ENCODE measurements at places on chromosomes 11 and 22.

- no peak for DNase-seq
These were observed 611.7 kb upstream of the CNTN5 start for GRCh38 chr11:98409069-98409468.

- no peak for DNase-seq
These were observed 30.0 kb upstream of the MUC5AC start for GRCh38 chr11:1127664-1128162.

- DNase-seq = no peak
These were observed 30.7 kb downstream of the PHF21B start for GRCh38 chr22:44979154-44979553.

DNA sequence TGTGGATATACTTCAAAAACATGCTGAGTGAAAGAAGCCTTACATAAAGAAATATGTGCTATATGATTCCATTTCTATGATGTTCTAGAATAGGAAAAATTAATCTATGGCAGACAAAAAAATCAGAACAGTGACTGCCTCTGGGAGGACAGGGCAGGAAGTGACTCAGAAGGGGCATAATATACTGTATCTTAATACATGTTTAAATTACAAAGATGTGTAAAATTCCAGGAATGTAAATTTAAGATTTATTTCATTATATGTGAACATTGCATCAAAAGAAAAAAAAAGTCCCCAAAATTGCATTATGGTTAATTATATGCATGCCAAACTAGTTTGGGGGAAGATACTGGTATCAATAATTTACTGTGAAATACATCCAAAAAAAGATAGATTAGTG, 32.2 kb downstream of the SBF2 start:
- DNase-seq = no peak

DNA sequence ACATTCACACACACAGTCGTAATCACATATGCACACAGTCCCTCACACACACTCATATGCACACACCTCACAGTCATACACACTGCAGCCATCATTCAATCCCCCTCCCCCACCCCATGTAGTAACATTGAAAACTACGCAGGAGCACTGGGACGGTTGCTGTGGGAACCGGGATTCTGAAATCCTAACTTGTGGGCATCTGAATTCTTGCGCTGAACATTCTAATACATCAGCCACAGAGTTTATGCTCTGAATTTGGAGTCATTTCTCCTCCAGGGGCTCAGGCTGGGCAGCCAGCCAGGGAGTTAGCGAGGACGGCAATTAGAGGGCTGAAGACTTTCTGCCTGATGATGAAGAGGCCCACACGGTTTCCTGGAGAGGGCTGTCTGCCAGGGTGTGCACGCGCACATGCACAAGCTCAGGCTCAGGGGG, 32.7 kb downstream of the CD6 start:
- DNase-seq = no peak

GRCh38 chr11:19546325-19546724, 166.3 kb upstream of the NAV2 start:
- DNase-seq = no peak

DNA sequence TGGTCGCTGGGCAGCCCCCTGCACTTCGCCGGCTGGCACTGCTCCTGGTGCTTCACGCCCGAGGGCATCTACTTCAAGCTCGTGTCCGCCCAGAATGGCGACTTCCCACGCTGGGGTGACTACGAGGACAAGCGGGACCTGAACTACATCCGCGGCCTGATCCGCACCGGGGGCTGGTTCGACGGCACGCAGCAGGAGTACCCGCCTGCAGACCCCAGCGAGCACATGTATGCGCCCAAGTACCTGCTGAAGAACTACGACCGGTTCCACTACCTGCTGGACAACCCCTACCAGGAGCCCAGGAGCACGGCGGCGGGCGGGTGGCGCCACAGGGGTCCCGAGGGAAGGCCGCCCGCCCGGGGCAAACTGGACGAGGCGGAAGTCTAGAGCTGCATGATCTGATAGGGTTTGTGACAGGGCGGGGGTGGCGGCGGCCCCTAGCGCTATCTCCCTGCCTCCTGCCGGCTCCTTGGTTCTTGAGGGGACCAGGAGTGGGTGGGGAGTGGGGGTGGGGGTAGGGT, 13.5 kb upstream of the MIEF1 start:
- no peak for DNase-seq

GRCh38 chr11:107044503-107044902, 26.2 kb upstream of the GUCY1A2 start:
- DNase-seq = no peak

- no peak for DNase-seq
These were observed 124.2 kb downstream of the KCNQ1OT1 start for GRCh38 chr11:2575591-2576051.

DNA sequence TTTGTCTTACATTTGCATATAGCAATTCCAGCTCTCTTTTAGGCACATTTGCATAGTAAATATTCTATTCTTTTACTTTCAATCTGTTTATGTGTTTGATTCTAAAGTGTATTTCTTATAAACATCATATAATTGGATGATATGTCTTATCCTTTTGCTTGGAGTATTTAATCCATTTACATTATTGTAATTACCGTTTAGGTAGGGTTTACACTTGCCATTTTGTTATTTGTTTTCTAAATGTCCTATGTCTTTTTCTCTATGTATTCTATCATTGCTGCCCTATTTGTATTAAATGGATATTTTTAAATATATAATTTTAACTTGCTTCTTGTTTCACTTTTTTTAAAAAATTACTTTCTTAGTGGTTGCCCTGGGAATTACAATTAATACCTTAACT, 22.8 kb upstream of the ACCSL start:
- DNase-seq = no peak

DNA sequence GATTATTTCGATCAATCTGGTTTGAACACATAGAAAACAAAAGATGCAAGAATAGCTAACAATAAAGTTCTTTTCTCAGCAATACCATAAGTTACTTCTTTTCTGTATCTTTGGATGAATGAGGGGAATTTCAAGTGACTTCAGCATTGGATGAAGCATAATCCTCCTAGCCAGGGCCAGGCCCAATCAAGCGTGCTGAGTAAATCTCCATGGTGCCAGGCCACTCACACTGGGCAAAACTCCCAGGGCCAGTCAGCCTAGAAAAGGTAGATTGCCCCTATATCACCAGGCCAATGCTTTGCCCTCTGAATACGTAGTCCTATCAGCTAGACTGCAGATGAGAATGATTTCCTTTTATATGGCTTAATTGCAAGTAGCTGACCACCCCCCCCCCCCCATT, 6.0 kb downstream of the CNTF start:
- no peak for DNase-seq

DNA sequence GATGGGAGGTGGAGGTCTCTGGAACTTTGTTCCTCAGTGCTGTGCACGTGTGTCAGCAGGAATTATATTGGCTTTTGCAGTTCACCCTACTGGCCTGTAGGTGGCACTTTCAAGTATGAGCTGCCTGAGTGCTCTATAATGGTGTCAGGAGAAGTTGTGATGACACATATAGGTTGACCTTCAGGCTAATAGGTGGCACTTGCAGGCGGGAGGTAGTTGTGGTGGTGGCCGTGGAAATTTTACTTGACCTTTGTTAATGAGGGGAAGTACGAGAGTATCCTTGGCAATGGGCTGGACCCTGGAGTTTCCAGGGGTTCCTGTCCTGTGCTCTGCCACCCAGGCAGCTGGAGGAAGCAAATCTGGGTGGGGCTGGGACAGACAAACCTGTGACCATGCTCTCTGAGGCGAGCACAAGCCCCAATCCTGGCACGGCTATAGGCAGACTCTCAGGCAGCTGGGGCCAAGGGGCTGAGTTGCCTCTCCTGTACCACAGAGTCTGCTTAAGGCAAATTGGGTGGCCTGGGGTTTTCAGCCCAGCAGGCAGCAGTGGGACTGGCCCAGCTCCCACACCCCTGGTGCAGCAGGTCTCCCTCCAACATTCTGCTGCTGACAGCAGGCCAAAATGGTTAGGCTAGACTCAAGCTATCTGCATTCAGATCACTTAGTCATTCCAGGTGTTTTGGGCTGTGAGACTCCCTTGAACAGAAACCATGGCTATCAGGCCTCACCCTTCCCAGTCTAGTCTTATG, 147.5 kb upstream of the CTSC start:
- DNase-seq = no peak

GRCh38 chr11:114080219-114080618, 20.7 kb downstream of the ZBTB16 start:
- no peak for DNase-seq

DNA sequence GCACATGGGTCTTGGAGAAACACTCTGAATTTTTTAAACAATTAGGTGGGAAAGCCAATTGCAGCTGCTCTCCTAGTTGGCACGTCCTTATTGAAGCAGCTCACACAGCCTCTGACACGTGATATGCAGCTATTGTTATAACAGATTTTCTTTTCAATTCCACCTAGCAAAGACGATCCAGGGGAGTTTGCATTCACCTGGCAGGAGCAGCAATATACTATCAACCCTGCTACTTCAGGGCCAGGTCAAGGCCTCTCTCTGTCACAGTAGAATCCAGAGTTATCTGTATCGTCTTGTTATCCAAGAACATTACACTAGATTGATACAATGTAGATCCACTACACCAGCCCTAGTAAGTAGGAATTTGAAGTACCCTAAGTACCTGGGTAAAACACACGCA, 8.3 kb downstream of the KRTAP5-11 start:
- no peak for DNase-seq

DNA sequence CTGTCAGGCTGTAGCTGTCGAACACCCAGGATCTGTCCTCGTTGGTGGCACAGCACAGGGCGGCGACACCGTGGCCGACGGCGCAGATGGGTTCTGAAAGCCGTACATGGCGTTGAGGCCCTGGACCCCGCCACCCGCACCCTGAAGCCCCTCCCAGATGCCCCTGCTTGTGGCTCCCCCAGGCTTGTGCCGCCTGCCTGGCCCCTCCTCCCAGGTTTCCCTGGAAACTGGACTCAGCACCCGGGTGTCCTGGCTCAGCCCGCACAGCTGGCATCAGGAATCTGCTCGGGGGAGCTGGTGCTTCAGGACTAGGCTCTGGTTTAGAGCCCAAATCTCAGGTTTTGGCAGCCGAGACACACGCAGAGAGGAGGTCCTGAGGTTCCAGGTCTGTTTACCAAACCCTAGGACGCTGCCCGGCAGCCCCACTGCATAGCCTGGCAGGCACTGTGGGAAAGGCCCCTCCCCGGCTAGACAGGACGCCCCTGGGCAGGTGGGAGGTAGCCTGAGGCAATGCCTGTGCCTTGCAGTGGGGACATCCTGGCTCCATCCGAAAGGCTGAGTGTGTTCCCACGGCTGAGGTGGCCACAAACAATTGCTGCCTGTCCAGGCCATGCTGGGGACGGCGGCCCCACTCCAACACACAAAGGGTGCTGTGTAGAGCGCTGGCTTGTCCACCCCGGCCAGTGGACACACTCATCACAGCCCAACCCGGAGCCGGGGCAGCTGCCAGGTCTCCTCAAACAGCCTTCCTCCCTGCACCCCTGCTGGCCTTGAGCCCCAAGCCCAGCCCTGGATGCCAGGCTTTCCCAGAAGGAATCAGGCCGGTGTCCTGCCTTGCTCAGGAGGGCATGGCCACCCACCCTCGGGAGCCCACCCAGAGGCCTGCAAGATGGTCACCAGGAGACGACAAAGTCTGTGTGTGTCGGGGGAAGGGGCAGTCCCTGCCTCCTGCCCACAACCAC, 4.6 kb downstream of the GATD1 start:
- DNase-seq = no peak

DNA sequence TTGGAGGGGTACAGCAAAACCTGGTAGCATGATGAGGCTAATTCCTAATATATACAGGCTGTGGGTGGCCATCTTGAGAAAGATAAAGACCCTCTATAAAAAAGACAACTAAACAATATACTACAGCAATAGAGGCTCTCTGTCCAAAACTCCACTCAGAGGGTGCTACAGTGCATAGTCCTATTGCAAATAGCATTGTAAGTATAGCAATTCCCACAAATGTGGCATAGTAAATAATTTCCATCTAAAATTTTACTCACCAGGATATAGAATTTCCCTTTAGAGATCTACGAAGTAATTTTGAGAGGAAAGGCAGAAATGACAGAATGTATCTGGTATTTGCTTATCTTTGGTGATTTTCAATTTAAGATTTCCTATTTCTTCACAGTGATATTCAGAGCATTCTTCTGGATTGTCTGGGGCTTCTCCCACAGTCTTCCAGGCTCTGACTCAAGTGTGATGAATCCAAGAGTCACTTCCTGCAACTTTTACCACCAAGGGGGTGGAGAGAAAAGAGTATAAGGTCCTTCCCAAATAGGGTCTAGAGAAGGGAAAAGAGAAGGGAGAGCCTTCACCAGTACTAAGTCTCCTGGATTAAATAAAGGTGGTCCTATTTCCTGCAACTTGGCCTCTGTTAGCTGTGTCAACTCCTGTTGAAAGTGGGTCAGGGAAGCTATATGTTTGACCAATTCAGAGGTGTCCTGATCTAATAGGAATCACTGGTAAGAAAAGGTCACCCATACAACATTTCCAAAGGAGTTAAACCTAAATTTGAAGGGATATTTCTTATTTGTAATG, 1054.7 kb upstream of the CNTN5 start:
- DNase-seq = no peak

Measured in NCI-H187 treated with DMSO at 0.1 percent for 48 hours (cell line).